Activated T-cell treated with anti-CD3 and anti-CD28 coated beads for 24 hours (primary cell): ENCODE measurements at places on chromosomes 5 and 9.

- no peak for DNase-seq
Measured at GRCh38 chr5:130278136-130278535, 373.9 kb downstream of the CHSY3 start.

DNA sequence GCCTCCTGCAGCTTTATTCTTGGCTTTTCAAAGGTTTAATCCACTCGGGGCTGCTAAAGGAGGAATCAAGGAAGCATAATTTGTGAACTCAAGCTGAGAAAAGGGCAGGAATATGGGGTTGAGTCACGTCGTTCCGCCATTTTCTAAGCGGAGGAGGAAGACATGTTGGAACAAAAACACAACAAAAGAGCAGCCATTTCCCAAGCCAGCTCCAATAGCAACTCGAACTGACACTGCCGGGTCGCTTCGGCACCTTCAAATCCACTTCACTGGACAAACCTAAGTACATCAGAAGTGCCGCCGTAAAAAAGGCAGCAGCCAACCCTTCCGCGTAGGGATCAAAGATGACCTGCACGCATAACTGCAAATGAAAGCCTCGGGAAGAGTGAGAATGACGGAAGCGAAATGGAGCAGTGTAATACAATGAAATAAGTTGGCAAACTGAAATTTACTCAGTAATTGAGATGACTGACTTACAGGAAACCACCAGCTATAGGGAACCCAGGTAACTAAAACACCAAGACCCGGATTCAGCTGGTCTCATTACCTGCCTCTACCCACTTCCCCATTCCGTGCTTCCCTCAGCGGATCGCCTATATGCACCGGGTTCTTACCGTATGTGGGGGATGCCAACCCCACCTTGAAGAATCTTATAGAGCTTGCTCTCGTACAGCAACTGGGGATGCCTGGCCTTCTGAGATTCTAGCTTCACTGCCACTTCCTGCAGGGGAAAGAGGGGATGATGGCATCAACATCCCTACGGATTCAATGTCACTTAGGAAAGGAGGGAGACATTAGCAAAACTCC, 1.6 kb downstream of the CSNK1A1 start:
- DNase-seq: no peak

GRCh38 chr9:69603656-69604055, 68.5 kb downstream of the APBA1 start:
- DNase-seq: no peak

DNA sequence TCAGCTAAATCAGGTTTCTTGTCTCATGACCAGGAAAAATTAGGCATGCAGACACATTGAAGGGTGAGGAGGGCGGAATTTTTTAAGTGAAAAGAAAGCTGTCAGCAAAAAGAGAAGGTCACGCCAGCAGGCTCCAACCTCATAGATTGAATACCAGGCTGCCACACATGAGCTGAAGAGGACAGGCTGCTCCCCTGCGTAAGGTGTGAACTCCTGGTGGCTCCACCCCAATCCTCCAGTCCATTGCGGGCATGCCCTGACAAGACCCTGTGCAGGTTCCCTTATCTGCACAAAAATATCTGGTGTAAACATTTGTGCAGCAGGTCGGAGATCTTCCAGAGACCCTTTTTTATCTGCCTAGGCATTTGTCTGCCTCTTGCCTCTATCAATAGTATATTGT, 22.9 kb upstream of the TEX10 start:
- DNase-seq: no peak

DNA sequence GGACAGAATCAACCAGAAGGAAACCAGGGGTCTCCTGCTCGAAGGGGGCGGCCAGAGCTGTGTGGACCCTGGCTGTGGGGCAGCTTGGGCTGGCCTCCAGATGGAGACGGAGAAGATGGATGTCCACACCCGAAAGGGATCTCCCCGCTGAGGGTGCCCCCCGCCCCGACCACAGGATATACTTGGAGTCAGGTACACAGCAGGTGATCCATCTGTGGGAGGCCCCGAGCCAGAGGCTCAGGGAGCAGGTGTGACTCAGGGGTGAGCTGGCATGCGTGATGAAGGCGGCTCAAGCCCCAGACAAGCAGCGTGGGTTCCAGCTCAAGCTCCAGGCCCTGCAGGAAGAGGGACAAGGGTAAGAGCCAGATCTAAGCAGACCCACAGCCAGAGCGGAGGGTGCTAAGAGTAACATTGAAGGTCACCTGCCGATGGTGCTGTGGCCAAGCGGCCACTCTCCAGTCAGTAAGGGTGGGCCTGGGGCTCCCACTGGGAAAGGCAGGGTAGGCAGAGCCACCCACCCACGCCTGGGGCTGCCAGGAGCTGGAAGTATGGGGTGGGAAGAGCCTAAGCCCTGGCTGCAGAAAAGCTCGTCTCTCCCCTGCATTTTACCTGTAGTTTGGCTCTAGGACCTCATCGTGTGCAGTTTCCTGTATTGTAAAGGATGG, 30.6 kb upstream of the MVB12B start:
- DNase-seq: no peak

- no peak for DNase-seq
Measured at GRCh38 chr5:68408345-68408871, 192.9 kb downstream of the PIK3R1 start.

DNA sequence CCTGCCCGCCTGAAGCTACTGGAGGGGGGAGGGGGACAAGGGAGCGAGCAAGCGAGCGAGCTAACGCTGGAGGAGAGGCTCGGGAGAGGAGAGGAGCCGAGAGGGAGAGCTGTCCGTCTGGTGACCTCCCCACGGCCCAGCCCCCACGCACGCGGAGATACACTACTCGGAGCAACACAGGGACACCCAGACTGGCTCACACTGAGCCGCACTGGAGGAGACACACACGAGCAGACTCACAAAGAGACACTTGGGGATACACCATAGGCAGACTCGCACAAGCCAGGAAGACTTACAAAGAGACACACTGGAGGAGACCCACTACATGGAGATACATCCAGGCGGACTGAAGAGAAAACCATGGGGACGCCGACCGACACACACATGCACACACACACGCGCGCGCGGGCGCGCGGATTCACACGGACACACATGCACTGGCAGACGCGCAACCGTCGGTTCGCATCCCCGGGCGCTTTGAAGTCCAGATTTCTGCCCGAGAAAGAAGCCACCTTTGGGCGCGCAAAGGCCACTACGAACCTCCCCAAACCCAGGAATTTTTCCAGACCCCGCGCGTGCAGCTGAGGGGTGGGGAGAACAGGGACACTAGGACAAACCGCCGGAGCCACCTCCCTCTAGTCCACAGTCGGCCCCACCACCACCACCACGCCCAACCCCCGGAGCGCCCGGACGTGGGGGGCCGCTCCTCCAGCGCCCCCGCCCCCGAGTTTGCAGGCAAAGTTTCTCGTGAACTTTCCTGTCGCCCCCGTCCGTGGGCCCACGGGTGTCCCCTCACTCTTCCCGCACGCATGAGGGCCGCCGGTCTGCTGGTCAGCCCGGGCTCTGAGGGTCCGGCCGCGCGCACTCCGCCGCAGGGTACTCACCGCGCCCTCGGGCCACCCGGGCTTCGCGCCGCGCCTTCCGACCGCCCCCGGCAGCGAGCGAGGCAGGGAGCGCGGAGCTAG, 571 bp downstream of the CNTFR start:
- DNase-seq: no peak

DNA sequence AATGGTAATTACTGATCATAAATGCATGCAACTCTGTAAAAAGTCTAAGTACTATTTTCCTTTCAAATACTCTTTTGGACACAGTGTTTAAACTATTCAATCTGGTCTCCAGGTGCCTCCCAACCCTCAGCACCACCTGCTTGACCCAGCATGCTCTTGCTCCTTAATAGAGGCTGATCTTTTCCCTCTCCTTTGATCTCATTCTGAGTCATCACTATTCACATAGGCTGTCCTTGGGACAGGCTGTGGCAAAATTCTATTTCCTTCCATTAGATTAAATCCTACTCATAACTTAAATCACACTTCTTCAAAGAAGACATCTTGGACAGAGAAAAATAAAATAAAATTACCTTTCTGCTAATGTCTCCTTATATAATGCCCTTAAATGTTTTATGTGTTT, 199.4 kb upstream of the ST8SIA4 start:
- no peak for DNase-seq

GRCh38 chr5:175124251-175124813, 319.6 kb downstream of the DRD1 start:
- no peak for DNase-seq

DNA sequence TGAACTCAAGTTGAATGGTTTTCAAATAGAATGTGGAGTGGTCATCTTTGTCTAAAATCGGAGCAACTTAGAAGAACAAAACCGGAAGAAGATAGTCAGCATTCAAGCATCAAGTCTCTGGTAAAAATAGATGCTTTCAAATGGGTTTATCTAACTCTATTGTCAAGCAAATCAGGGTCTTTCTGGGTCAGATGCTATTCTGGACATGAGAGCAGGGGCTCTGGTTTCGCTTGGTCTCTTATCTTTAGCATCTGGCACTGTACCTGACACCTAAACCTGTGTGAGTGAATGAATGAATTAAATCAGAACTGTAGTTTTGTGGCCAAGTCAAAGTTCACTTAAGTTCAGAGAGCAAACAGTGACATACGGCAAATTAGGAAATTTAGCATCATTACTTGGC, 173.5 kb downstream of the SLIT3 start:
- no peak for DNase-seq

- DNase-seq: no peak
Measured at GRCh38 chr5:50836356-50836755, 169.9 kb downstream of the PARP8 start.

- DNase-seq: no peak
Measured at GRCh38 chr9:108743416-108743815, 112.4 kb downstream of the ACTL7B start.

GRCh38 chr5:14506661-14507060, 74.9 kb upstream of the OTULINL start:
- DNase-seq: no peak

DNA sequence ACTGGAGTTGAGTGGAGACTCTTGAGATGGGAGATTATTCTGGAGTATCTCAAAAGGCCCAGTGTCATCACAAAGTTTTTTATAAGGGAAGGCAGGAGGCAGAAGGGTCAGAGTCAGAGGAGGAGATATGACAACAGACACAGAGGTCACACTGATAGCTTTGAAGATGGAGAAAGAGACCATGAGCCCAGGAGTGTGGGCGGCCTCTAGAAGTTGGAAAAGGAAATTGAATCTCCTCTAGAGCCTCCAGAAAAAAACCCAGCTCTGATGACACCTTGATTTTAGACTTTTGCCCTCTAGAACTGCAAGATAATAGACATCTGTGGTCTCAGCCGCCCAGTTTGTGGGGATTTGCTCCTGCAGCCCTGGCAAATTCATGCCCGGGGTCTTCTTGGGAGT, 64.8 kb upstream of the SPTLC1 start:
- DNase-seq: no peak

GRCh38 chr5:132389051-132389331, 19.5 kb downstream of the SLC22A5 start:
- no peak for DNase-seq

DNA sequence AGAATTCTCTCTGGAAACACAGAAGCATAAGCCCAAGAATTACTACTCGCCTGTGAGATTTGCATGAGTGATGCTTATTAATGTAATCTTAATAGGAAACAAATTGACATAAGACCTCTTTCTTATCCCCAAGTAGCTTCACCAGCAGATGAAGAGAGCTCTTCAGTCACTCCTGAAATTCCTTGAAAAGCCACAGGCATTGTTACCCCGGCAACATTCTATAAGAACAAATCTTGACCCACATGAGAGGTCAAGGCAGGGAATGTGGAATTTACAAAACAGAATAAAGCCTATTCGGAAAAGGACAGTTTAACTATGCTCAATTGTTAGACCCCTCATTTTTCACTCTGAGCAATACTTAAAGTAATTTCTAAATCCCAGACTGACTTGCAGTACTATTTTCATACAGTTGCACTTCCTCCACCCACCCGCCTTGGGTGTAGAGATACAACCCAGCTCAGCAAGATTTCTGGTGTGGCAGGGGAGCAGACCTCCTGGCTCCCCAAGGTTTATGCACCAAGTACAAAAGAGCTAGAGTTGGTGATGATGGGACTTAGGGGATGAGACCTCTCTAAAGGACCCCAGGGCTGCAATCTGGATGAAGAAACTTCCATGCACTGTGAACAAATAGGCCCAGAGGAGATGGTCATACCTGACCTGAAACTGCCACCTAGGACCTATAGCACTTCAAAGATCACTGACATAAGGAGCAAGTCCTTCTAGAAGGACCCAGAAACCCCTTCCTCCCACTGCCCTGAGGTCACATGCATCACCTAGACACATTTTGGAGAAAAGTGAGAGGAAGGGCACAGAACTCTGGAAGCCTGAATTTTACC, 242.1 kb downstream of the ZNF608 start:
- no peak for DNase-seq

DNA sequence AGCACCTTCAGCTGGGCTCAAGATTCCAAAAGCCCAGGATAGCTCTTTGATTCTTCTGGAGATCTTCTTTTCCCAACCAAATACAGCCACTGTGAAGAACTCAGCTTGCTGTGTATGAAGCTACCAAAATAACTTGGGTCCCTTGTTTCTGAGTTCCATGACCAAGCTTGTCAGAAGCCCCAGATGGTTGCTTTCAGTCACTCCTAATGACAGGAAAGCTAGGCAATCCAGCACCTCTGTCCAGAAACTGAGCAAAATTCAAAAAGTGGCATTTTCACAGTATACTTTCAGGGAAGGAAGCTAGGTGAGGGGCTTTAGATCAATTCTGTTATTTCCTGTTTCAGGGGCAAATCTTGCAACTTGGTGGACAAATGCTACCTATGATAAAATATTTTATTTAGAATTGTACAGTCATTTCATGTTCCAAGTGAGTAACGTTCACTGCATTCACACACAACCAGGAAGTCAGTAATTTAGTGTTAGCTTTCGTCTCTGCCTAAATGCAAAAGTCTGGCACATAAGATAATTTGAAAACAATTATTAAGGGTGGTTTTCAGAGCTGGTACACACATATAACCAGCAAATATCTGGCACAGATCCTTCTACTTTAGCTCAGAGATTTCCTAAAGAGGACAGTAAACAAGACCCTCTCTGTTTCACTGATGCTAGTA, 330.1 kb downstream of the GLIS3 start:
- no peak for DNase-seq

DNA sequence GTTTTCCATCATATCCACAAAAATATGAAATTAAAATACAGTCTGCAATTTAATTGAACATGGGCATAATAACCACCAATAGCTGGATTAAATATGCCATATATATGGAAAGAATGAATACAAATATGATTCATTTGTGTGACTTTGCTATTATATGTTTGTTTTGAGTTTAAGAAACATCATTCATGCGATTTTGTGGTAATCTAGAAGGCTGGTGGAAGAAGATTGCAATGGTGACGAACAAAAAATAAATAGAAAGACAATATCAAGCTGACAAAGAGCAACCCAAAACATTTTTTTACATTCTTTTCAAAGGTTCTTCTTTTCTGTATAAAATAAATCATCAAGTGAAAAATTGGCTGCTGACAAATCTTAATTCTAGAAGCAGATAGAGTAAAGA, 610.0 kb downstream of the MAT2B start:
- no peak for DNase-seq

- DNase-seq: no peak
Measured at GRCh38 chr9:125409217-125409636, 147.6 kb downstream of the GAPVD1 start.
